ENCODE measurements at places on chromosomes 16 and 17.

DNA sequence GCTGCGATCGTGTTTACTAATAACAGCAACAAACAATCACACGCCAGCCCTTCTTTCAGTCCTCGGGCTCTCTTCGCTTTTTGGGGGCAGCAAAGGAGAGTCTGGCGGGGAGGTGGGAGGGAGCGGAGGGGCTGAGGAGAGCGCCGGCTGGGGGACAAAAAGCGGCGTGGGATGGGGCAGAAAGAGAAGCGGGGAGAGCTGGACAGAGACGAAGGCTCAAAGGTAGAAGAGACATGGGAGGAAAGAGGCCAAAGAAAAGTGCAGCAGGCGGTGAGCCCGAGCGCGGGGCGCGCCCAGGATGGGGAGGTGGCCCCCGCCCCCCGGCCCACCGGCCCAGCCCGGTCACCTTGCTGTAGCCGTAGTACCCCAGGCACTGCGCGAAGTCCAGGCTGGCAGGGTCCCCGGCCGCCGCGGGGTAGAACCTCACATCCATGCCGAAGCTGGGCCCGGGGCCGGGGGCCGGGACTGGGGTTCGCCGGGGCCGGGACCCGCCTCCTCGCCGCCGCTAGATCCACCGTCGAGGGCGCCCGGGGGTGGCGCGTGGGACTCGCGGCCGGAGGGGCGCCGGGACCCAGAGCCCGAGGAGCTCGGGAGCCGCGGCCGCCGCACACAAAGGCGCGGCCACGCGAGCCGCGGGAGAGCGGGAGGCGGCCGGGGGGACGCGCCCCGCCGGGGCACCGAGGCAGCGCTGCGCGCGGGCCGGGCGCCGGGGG lies 496 bp downstream of the TOX3 start:
- no peak for DNase-seq

DNA sequence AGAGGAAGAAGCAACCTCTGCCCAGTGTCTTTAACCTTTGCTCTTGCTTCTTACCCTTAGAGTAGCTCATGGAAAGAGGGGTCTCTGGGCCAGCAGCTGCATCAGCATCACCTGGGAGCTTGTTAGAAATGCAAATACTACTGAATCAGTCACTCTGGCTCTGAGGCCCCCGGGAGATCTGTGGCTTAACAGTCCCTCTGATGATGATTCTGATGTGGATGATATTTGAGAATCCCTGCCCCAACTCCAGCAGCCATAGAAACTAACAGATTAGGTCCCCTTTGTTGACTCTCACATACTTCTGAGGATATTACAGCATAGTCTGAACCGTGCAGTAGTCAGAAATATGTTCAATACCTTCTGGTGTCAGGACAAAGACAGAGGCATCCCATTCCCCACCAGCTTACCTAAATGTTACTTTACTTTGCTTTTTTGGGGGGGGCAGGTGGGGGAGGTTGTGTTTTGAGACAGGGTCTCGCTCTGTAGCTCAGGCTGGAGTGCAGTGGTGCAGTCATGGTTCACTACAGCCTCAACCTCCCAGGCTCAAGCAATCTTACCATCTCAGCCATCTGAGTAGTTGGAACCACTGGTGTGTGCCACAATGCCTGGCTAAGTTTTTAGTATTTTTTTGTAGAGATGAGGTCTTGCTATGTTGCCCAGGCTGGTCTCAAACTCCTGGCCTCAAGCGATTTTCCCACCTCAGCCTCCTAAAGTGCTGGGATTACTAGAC lies 220.1 kb downstream of the CCDC182 start:
- DNase-seq, result no peak

DNA sequence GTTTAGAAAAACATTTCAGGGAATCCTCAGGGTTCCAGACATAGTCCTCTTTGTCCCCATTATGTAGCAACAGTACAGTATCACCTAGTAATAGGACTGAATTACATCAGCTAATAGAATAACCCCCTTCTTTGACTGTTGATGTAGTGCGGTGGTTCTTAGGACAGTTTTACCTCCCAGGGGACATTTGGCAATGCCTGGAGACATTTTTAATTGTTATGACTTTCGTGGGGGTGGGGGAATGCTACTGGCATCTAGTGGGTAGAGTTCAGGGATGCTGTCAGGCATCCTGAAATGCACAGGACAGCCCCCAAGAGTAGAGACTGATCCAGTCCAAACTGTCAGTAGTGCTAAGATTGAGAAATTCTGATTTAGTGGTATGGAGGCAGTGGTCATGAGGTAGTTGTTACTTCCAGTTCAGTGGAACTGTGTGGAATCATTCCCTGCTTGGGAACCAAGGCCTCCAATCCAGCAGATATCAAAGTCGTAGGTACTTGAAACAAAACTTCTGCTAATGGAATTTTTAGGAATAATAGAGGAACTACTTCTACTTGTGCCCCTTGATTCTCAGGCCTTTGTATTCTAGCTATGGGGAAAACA lies 20.3 kb downstream of the NF1 start:
- no peak for DNase-seq

DNA sequence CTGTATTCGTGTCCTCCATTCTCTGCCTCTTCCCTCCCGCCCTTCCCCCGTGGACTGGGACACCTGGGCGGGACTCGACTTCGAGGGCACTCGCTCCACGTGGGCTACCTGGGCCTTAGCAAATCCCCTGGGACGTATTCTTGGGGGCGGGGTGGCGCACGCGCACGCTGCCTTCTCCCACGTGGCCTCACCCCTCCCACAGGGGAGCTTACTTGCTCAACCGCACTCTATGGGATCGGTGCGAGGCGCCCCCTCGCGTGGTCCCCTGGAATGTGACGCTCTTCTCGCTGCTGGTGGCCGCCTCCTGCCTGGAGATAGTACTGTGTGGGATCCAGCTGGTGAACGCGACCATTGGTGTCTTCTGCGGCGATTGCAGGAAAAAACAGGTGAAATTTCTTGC lies 3.5 kb downstream of the VMO1 start:
- DNase-seq, result no peak

GRCh38 chr16:51009813-51010212 lies 141.3 kb downstream of the SALL1 start:
- no peak for DNase-seq

DNA sequence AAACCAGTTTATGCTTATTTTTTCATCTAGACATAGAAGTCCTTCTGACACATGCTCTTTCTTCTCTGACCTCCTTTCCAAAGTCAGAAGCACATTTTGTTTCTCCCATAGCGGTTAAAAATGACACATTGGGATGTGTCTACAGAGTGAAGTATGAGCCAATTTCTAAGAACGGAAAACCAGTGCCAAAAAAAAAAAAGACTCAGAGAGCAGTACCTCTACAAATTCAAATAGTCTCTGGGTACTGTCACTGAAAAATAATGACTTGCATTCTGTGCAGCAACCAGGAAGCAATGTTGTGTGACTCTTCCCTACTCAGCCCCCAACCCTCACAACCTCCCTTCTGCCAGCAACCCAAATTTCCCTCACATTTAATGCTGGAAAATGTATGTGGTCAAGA lies 145.5 kb upstream of the PMFBP1 start:
- no peak for DNase-seq

DNA sequence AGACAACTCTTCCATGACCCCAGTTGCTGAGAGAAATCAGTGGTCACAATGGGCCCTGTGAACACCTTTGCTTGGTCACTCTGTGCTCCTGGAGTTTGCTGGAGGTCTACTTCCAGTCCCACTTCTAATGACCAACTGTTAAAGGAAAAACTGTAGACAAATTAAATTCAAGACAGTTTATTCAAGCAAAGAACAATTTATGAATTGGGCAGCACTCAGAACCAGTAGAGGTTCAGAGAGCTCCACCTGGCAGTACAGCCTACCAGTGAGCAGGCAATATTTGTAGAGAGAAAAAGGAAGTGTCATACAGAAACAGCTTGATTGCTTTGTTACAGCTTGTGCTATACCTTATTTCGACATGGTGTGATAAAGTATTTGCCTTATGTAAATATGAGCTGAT lies 116.5 kb downstream of the HS3ST3B1 start:
- DNase-seq, result no peak

- DNase-seq, result no peak
These were observed 225.3 kb upstream of the TBX2 start for GRCh38 chr17:61174310-61174709.
